ENCODE measurements at places on chromosomes 1 and 21. TPM values are rescaled to one million over a fixed set of nuclear protein-coding genes. Genes with fewer than 3 reads are reported as not detected.

The TPTE gene
- polyA plus RNA-seq, result not detected

The REN gene
- 1,159 TPM for polyA plus RNA-seq

The TMCC2 gene
- 3.5 TPM for polyA plus RNA-seq

The ST6GALNAC3 gene
- 8.8 TPM for polyA plus RNA-seq

The APCS gene
- polyA plus RNA-seq, result 1.5 TPM

The GPR37L1 gene
- polyA plus RNA-seq, result not detected

The CHODL gene
- polyA plus RNA-seq, result 1.8 TPM

The C1QA gene
- polyA plus RNA-seq, result 150 TPM

The IL10 gene
- 0.49 TPM for polyA plus RNA-seq

The TSPAN1 gene
- polyA plus RNA-seq, result 518 TPM

GRCh38 chr1:47752559-47752958, 244.6 kb downstream of the TRABD2B start:
- DNase-seq, result no peak

DNA sequence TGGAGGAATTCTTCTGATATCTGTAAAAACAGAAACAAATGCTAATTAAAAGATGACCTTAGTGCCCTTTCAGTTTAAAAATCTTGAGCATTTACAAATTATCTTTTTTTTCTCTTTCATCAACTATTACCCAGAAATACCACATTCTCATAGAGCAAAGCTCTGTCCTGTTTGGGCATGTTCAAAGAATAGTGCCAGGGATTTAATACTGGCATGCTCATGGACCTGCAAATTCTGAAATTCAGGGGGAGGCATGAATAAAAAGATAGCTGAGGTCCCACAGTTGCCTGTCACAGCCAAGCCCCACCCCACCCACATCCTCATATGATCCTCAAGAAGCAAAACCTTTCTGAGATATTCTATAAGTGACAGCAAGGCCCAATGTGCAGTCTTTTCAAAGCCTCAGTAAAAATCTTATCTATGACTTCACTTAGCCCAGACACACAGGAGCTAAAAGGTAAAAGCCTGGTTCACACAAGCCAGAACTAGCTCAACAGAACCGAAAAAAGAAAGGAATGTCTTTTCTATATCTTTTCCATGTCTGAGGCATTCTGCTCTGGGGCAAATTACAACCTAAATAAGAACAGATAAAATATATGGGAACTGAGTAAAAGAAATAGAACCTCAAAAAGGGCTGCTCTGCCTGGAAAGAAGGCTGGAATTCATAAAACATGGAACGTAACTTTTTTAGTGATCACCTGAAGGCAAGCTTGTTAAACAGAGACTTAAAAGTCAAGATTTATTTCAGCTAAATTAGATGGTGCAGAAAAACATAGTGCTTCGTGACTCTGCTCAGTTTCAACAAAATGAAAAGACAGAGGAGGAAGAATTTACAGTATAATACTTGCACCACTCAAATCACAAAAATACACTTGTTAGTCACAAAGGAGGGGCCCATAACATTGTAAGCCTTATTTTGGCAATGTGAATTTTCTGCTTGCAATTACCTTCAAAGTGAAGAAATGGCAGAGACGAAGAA, 11.0 kb downstream of the WLS start:
- no peak for DNase-seq

- no peak for DNase-seq
These were observed 997 bp downstream of the RSPH1 start for GRCh38 chr21:42495027-42495426.

DNA sequence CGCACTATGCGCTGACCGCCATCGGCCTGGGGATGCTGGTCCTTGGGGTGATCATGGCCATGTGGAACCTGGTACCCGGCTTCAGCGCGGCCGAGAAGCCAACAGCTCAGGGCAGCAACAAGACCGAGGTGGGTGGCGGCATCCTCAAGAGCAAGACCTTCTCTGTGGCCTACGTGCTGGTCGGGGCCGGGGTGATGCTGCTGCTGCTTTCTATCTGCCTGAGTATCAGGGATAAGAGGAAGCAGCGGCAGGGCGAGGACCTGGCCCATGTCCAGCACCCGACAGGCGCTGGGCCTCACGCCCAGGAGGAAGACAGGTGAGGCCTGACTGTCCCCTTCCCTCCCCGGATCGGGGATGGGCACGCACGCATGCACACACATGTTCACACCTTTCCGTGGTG, 31.9 kb upstream of the FHAD1 start:
- no peak for DNase-seq

GRCh38 chr1:3293563-3294080, 160.8 kb upstream of the ARHGEF16 start:
- no peak for DNase-seq

DNA sequence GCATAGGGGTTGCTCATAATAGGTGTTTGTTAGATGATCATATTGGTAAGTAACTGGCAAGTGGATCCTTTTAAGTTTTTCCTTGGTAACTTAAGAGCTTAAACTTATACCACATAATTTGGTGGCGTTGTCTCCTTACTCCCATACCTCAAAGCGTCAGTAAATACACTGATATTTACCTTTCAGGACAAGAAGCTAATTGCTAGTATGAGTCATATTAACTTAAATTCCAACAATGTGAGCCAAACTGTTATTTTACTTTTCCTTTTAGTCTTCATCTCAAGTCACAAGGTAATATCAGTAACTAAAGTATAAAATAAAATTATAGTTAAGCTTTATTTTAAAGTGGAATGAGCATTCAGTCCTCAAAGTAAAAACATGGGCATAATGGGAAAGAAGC, 9.0 kb upstream of the SH3GLB1 start:
- DNase-seq, result no peak

- no peak for DNase-seq
These were observed 5.8 kb downstream of the CSRP1 start for GRCh38 chr1:201501144-201501543.

GRCh38 chr1:67677408-67677807, 7.6 kb upstream of the GADD45A start:
- no peak for DNase-seq

GRCh38 chr1:159985473-159985872, 31.4 kb upstream of the SLAMF9 start:
- no peak for DNase-seq

GRCh38 chr1:92973203-92973897, 12.1 kb upstream of the DIPK1A start:
- no peak for DNase-seq

GRCh38 chr1:117671781-117672501, 66.1 kb downstream of the TENT5C start:
- DNase-seq, result peak; percentile 20

DNA sequence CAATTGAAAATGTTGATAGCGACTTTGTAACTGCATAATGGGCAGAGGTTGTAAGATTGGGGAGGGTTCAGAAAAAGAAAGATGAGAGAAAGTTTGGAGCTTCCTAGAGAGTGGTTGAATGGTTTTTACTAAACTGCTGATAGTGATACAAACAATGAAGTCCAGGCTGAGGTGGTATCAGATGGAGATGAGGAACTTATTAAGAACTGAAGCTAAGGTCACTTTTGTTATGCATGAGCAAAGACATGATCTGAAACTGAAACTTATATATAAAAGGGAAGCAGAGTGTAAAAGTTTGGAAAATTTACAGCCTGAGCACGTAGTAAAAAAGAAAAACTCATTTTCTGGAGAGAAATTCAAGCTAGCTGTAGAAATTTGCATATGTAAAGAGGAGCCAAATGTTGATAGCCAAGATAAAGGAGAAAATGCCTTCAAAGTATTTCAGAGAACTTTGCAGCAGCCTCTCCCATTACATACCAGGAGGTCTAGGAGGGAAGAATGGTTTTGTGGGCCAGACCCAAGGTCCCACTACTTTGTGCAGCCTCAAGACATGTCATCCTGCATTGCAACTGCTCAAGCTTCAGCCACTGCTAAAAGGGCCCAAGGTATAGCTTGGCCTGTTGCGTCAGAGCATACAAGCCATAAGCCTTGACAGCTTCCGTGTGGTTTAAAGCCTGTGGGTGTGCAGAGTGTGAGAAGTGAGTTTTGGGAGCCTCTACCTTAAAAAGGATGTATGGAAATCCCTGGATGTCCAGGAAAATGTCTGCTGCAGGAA, 843.9 kb downstream of the AMY1C start:
- no peak for DNase-seq

DNA sequence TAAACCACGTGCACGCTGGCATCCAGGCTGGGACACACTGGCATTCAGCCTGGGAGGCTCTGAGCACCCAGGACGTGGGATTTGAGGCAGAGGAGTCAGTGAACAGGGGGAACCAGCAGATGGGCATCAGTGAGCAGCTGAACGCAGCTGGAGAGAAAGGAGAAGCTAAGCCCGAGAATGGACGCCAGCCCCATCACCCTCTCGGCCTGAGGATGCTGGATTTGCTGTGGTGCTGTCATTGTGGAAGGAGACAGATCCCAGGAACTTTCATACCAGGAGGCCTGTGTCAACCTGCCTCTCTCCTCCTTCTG, 132.8 kb downstream of the PGBD5 start:
- no peak for DNase-seq

GRCh38 chr21:45990741-45991605, 9.4 kb downstream of the COL6A1 start:
- peak; percentile 60 for DNase-seq

- no peak for DNase-seq
These were observed 60.4 kb downstream of the LEPR start for GRCh38 chr1:65480684-65481405.

- DNase-seq, result peak; percentile 96
These were observed at the start of gene SSBP3 for GRCh38 chr1:54406339-54407153. TSS of gene SSBP3 (minus strand) at chr1:54406394.

DNA sequence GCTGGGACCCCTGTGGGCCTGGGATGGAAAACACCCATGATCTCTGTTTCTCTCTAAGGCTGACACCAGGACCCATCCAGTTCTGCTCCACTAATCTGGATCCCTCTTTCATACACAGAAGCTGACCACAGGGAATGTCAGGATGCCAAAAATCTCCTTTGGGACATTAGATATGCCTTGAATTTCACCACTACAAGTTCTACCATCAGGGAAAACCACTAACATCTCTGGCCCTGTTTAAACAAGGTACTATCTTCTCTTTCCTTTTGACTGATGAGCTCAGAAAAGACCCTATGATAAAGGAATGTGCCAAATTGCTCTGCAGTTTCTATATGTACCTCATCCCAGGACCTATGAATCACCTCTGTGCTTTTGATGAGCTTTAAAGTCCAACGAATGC, 10.2 kb upstream of the PLXNA2 start:
- no peak for DNase-seq

DNA sequence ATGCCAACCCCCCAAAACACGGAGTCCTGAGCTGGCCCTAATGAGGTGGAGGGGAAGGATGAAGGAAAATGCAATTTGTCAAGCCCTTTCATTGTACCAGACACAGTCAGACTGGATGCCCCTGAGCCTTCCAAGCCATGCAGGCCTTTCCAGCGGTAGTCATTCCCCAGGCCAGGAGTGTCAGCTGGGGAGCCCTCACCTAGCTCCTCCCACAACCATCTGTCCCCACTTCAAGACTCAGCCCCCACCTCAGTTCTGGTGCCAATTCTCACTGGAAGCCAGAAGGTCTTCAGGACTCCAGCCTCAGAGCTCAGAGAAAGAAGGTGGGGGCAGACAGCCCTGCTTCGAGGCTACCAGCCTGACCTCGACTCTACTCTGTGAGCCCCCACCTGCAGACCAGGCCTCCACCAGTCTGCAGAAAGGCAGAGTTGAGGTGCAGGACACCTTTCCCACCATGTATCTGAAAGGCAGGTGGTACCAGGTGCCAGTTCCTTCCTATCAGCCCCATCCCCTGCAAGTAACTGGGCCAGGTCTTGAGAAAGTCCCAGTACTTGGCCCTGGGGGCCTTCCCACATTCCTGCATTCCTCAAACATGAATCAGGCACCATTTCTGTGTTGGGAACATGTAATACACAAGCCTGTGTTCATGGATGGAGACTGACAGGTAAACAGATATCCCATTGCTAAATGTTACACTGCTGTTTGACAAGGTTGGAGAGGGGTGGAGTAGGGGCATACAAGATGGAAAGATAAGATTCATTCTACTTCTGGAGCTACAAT, 180.6 kb upstream of the EDN2 start:
- no peak for DNase-seq

DNA sequence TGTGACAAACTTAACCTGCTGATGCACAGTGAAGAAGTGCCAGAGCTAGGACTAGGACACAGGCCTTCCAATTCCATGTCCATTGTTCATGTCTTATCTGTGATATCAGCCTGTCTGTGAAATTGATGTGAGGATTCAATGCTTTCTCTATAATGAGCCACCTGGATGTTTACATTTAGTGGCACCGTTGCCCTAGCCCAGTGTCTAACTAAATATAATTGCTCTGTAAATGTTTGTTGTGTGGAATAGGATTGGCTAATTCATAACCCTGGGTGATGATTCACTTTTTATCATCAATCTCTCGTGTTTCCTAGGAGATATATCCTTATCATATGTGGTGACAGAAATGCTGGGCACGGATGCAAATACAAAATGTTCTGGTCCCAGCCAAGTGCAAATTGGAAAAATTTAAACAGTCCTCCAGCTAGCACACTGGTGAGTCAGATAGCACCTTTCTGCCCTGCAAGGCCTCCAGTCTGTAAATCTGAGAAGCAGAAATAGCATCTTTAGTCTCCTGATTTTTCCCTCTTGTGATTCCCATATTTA, 46.9 kb upstream of the GNG12 start:
- no peak for DNase-seq

DNA sequence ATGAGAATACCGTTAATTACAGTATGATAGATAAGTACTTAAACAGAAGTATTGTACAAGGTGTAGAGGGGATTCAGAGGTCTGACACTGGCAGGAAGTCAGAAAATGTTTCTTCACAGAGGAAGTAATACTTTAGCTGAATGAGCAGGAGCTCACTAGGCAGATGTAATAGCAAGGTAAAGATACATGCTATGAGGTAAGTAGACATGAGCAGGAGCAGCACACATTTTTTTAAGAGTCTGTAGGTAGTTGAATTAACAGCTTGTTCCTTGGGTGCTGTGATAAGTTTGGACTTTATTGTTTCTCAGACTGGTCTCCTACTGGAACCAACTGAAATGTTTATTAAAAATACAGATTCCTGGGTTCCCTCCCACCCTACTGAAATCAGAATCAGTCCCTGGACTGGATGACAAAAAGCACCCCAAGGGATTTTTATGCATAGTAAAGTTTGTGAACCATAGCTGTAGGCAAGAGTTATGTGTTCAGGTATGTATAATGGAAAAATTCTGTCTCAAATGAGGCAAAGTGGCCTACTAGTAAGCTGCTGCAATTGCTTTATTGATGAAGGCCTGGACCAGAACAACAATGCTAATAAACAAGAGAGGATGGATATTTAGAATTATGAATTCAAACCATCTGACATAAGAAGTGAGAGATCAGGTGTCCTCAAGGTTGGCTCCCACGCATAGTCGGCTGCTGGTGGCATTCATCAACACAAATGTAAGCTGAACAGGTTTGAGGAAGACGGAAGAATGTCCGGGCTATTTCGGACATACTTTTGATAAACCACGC, 902 bp downstream of the AP4B1 start:
- no peak for DNase-seq

- DNase-seq, result no peak
These were observed 35.5 kb upstream of the PRDM2 start for GRCh38 chr1:13664451-13664850.

DNA sequence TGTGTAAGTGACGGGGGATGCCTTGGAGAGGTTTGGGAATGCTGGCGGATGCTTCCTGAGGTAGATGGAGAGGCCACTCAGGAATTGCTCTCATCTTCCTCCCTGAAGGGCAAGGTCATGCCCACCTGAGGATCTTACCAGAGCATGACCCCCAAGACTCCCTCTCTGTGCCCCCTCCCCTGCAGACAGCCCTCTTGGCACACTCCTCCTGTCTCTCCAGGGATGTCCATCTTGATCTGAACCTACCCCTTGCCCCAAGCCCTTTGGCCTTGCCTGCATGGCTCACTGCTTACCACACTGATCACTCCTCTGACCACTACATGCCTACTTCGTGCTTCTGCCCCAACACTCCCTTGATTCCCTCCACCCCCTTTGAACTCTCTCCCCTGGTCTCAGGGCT, 17.9 kb upstream of the MPL start:
- peak; percentile 22 for DNase-seq
